A673 (cell line): ENCODE measurements at places on chromosomes 4 and X. TPM values are rescaled to one million over a fixed set of nuclear protein-coding genes. Genes with fewer than 3 reads are reported as not detected.

The SLC7A11 gene
- total RNA-seq, result 40.6 and 43.8 TPM in 2 replicates

The ALB gene
- total RNA-seq, result not detected in 2 replicates

The STATH gene
- total RNA-seq, result not detected in 2 replicates

The SYTL4 gene
- total RNA-seq, result 2.3 and 3.2 TPM in 2 replicates

The SPANXA1 gene
- total RNA-seq, result not detected in 2 replicates

The ANK2 gene
- 11.8 and 12.7 TPM in 2 replicates for total RNA-seq

The AR gene
- total RNA-seq, result 0.11 TPM in 1 of 2 replicates, not detected in the other

The IL2RG gene
- total RNA-seq, result 2.8 and 3.0 TPM in 2 replicates

The CHRDL1 gene
- total RNA-seq, result 0.41 and 1.1 TPM in 2 replicates

DNA sequence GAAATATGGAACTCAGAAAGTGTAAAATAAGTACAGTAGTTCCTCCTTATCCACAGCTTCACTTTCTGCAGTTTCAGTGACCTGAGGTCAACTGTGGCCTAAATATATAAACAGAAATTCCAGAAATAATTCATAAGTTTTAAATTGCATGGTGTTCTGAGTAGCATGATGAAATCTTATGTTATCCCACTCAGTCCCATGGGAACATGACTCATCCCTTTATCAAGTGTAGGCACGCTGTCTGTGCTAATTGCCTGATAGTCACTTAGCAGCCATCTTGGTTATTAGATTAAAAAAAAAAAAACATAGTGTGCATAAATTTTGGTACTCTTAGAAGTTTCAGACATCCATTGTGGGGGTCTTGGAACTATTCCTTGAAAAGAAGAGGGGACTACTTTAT is 983.4 kb upstream of the ADGRL3 start:
- peak; percentile 0 for DNase-seq

- no peak for DNase-seq
Measured at GRCh38 chr4:5144384-5144783, 93.1 kb downstream of the STK32B start.

- DNase-seq, result peak; percentile 64
Measured at GRCh38 chr4:144645631-144646522, at the start of gene HHIP. Gene HHIP (plus strand): TSS chr4:144646156. CDS start chr4:144646676, 520 bp downstream.

DNA sequence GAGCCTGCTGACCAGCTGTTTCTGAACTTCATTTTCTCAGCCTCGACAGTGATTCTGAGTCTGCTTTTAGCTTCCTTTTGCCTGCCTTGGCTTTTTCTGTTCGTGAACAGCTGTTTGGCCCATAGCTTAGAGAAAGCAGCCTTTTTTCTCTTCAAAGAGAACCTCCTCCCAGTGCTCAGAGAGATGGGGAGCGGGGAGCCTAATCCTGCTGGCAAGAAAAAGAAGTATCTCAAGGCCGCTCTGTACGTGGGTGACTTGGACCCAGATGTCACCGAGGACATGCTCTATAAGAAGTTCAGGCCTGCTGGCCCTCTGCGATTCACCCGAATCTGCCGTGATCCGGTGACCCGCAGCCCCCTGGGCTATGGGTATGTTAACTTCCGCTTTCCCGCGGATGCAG is 756 bp downstream of the PABPC5 start:
- DNase-seq, result no peak

DNA sequence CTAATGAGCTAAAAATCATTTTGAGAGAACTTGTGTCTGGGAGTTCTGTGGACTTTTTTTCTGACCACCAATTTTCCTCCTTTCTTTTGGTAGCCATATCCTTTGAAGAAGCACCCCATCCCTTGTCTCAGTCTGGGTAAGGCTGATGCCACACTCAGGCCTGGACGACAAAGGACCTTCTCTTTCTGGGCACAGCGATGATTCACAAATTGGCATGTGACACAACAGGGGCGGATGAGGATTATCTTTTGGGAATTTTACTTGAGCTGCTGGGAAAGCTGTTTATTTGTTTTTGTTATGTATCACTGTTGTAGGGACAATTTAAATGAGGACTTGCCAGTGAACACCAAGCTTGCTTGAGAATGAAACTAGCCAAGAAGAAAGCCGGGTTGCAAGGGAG is 233.4 kb upstream of the HAND2 start:
- DNase-seq, result no peak

DNA sequence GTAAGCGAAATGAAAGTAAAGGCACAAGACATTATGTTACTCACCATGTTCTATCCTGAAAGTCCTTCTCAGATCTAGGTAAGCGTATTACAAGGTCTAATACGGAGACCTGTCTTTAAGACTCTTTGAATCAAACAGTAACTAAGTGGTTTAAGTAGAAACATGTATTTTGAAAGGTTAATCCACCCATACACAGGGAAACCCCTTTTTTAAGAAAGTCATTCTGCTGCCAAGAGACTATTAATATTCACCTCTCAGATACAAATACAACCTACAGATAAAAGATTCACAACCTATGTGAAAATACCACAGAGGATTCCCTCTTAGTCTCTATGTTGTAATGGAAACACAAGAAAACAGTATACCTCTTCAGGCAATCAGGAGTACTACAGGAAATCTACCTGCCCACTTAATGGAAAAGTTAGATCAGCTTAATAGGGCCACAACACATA is 63.2 kb upstream of the TNIP3 start:
- DNase-seq, result no peak

DNA sequence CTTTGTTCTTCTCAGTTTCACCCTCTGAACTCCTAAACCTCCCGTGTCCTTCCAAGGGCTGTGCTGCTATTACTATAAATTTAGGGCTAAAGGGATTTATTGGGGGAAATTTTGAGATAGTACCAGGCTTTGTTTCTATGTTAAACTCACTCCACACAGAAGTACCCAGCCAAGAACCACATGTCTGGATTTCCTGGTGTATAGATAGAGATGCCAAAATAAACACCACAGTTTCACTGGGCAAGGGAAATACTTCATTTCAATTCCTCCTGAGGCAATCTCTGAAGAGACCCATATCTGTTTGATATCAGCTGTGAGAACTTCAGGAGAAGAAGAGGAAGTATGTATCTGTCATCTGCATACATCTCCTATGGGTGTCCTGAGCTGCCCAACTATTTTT is 21.7 kb upstream of the CLNK start:
- DNase-seq, result no peak

DNA sequence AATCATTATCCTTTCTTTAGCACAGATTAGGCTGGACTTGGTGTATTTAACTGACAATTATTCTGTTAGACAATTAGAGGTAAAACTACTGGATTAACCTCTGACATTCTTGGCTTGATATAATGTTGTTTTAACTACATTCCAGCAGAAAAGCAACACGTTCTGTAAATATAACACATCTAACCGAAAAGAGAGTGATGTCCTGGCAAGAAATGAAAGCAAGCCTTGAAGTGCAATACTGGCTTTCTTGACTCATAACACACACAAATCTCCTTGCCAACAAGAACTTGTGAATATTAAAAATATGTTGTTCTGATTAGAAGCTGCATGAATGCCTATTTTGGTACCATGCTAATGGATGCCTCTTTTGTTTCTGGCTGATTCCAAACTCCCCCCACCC is 76.4 kb downstream of the EFHC2 start:
- no peak for DNase-seq

DNA sequence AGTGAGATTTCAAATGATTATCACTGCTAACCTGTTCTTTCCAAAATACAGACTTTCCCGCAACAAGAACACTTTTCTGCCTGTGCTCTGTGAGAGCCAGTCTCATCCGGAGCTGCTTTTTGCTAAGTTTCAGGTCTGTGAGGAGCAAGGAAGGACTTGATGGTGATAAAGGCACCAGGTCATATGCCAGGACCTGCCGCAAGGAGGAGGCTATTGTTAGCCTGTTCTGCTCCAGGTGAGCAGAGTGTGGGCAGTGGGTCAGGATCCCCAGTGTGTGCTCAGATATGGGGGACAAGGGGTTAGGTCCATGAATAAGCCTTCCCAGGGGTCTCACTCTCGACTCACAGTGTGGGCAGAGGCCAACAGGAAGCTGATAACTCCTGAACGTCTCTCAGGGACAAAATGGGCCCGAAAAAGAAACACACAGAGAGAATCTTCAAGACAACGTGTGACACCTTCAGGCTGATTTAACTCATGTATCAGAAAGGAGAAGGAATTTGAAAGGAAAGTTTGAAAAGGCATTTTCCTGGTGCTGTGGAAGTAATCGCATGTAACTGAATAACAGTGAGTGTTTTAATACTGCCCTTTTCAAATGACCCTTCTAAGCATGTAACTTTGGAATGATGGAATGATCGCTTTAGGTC is 57.7 kb upstream of the PDLIM3 start:
- no peak for DNase-seq

DNA sequence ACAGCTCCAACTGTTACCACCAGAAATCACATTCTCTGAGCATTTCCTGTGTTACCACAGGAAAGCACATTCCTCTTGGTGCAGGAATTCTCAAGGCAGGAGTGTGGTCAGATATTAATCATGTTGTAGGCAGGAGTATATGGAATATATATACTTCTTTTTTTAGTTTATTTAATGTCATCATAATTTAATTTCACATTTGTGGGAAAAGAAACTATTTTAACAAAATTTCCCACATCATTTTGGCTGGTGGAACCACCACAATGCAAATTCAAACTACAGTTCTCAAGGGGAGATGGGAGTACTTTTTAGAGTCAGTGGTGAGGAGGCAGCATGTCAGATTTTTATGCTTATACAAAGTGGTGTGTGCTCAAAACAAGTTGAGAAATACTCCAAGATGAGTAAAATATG is 139.0 kb downstream of the ATP10D start:
- no peak for DNase-seq

DNA sequence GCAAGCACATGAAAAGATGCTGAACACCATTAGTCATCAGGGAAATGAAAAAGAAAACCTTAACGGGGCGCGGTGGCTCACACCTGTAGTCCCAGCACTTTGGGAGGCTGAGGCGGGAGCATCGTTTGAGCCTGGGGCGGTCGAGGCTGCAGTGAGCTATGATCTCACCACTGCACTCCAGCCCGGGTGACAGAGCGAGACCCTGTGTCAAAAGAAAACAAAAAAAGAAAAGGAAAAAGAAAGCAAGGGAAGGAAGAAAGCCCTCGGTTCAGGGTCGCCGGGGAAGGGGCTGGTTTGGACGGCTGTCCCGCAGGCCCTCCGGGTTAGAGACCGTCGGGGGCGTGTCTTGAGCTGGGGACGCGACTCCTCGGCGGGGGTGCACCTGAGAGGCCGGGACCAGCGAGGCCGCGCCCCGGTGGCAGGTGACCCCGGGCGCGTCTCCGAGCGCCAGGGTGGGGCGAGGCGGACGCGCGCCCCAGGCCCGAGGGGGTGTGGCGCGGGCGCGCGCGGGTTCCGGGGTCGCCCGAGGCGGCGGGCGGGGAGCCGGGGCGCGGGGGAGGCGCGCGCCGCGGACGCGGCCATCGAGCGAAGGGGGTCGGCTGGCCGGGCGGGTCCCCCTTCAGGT is 478 bp upstream of the PLXNA3 start:
- peak; percentile 31 for DNase-seq

DNA sequence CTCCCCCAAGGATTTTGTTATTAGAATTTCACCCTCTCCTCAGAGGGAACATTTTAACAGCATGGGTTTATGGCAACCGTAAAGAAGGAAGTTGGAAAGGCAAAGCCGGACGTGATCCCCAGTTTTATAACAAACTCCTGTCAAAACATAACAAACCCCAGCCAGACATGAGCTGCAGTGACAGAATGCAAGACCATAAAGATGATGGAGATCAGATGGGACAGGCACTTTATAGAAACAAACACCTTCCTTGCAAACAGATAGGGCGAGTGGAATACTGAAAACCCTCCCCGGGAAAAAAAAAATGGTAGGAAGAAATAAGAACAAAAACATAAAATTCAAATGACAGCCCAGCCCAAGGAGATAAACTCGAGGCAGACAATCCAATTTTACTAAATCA is 281.4 kb downstream of the LDB2 start:
- no peak for DNase-seq

GRCh38 chr4:152920768-152921167 is 15.4 kb upstream of the FHDC1 start:
- DNase-seq, result no peak

- no peak for DNase-seq
Measured at GRCh38 chr4:1295405-1296055, 5.8 kb downstream of the MAEA start.

GRCh38 chrX:24208496-24209240 is 59.1 kb downstream of the ZFX start:
- DNase-seq, result no peak

GRCh38 chr4:8539661-8540060 is 40.5 kb upstream of the GPR78 start:
- DNase-seq, result no peak

DNA sequence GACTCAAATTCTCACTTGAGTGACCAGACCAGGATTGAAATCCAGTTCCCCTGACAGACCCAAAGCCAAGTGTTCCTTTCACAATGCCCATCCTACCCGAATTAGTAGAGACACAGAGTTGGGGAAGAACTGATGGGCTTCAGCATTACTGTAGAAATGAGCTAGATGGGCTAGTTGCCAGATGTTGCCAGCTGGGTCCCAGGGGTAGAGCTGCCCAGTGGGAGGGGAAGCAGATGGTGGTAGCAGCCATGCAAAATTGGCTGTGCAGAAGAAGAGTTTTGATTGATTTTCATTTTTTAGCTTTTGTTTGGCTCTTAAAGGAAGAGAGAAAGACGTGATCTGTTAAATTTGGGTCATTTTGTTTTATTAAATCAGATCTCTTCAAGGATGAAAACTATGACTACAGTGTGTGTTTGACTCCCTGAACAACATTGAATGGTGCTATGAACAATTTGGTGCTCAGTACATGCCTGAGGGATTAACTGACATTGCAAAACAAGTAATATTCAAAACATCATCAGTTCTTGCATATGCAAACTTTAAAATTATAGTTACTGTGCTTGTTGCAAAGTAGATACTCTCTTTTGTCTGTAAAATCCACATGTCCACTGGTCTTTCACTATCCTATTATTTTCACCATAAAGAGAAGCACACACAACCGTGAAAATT is 86.0 kb downstream of the PARM1 start:
- DNase-seq, result no peak

- DNase-seq, result no peak
Measured at GRCh38 chrX:39456894-39457604, 640.7 kb downstream of the BCOR start.

DNA sequence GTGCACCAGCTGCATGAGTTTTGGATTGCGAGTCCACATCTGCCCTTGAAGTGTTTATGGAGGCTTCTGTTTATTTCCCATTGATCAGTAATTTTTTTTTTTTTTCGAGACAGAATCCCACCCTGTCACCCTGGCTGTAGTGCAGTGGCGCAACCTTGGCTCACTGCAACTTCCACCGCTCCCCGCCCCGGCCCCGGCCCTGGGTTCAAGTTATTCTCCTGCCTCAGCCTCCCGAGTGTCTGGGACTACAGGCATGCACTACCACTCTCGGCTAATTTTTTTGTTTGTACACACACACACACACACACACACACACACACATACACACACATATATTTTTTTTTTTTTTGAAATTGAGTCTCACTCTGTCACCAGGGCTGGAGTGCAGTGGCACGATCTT is 46.1 kb downstream of the SMAD1 start:
- no peak for DNase-seq

- DNase-seq, result no peak
Measured at GRCh38 chr4:128560754-128561495, 248.6 kb upstream of the JADE1 start.

DNA sequence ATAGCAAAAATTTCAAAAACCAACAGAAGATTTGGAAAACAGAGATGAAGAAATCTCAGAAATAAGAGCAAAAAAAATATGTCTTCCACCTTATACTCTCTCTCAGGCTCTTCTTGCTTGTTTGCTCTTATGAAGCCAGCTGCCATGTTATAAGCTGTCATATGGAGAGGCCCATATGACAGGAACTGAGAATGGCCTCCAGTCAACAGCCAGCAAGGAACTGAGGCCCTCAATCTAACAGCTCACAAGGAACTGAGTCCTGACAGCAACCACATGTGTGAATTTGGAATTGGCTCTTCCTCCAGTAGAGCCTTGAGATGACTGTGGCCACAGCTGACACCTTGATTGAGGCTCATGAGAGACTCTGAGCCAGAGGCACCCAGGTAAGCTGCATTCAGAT is 51.3 kb upstream of the MAOA start:
- no peak for DNase-seq
